ENCODE measurements at places on chromosomes 16 and 17. TPM values are rescaled to one million over a fixed set of nuclear protein-coding genes. Genes with fewer than 3 reads are reported as not detected.

The CCDC200 gene
- polyA plus RNA-seq = not detected

DNA sequence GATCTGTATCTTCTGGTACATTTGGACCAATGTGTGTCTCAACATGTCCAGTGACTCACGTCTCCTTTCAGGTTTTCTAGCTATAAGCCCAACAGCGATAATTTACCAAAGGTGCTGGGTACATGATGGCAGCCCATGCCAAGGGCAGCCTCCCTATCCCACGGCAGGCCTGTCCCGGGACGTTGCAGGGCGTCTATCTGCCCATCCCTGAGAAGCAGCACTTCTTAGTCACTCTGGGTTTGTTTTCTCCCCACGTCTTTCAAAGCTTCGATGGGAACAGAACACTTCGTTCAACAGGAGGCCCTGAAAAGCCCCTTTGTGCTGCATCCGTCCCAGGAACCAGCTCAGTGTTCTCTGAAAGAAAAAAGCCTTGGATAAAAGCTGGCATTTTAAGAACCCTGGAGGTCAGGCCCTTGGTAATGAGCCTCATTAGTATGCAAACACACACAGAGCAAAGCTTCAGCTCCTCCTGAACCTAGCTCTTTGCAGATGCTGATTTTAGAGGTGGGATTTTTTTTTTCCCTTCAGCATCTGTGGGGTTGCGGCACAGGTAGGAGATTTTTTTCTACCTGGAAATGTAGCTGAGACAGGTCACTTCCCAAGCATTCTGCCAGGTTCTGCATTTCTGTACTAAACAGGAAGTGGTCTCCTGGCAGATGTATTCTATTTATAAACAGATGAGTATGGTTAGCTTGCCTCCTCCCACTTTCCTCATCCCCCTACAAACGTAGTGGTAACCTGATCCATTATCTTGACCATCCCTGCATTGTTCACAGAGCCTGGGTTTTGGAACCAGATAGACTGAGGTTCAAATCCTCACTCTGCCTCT, 17.5 kb upstream of the MT4 start:
- no peak for DNase-seq

DNA sequence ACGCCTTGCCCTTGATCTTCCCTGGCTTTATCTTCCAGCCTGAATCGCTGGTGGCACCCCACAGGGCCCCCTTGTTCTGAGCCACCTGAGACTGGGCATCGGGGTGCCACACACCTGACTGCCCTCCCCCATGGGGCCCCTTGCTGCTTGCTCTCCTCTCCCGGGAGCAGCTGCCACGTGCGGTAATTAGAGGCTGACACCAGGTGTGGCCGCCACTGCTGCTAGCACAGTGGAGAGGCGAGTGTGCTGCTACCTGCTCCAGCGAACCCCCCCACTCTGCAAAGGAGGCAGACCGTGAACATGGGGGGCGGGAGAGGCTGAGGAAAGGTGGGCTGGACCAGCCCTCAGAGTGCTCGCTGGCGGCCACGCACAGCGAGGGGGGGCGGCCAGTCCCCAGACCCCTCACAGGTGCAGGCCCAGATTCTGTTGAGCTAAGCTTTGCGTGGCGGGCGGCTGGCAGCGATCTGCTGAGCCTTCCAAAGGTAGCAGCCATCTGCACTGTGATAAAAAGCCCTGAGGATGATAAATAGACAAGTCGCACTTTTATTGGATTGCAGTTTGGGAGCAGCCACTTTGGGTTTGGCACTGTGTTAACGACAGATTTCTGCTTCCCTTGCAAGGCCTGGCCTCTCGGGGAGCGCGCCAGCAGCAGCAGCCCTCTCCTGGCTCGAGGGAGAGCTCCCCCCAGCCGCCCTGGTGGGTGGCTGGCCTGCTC, 167.9 kb upstream of the GSE1 start:
- no peak for DNase-seq

GRCh38 chr17:28954886-28955285, 3.6 kb upstream of the PHF12 start:
- DNase-seq = no peak

GRCh38 chr17:73401911-73402310, 90.1 kb upstream of the CDC42EP4 start:
- no peak for DNase-seq

DNA sequence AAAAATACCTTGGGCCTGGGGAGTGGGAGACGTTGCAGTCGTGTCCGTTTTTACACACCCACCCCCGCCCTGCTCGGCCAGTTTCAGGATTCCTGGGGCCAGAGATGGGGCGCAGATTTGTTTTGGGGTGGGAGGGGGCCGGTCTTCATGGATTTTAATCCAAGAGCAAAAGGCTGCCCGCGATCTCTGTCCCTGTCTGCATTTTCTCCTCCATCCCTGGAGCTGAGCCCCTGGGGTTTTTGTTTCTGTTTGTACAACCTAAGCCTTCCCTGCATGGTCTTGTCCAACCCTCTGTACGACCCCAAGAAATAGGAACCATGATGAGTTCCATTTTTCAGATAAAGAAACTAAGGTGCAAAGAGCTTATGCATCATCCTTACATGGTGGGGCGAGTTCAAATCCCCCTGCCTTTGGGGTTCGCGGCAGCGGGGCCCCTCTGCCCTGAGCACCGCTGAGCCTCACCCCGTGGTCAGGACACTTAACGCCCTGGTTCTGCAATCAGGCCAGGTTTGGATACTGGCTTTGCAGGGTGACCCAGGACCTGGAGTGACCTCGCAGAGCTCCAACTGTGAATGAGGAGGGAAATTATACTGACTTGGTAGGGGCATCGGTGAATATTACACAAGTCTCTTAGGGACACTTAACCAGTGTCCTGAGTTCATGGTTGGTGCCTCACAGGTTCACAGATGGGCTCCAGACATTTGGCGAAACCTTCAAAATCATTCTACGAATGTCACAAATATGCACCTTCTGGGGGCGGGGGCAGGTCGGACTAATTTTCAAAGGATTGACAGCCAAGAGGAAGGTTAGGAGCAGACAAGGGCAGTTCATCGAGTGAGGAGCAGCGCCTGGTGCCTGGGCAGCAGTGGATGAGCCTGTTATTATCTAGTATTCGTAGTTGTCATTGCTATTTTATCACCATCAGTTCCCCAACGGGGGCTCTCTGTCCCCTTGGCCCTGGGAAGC, 4.1 kb upstream of the FOXF1 start:
- DNase-seq = no peak

DNA sequence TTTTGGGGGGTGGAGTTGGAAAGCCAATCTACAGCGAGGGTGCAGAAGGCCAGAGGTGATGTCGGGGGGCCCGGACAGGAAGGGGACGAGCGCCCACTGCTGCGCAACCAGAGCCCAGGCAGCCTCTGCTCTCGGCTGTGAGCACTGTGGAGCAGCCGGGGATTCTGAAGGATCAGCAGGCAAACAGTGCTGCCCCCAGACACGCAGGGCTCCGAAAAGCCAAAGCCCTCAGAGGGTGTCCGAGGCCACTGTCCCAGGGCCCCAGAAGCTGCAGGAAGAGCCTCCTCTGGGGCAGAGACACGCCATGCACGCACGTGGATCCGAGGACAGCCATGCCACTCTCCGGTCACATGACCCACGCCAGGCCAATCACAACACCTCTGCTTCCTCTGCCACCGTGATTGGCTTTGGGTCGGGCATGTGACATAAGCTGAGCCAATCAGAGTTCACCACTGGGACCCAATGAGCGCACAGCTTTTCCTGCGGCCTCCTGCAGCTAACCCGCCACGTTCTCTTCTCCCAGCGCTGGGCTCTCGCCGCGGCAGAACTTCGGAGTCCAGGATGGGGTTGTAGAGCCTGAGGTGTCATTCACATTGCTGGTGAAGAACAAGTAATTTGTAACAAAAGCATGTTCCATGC, 40.7 kb downstream of the ACTG1 start:
- DNase-seq = no peak

DNA sequence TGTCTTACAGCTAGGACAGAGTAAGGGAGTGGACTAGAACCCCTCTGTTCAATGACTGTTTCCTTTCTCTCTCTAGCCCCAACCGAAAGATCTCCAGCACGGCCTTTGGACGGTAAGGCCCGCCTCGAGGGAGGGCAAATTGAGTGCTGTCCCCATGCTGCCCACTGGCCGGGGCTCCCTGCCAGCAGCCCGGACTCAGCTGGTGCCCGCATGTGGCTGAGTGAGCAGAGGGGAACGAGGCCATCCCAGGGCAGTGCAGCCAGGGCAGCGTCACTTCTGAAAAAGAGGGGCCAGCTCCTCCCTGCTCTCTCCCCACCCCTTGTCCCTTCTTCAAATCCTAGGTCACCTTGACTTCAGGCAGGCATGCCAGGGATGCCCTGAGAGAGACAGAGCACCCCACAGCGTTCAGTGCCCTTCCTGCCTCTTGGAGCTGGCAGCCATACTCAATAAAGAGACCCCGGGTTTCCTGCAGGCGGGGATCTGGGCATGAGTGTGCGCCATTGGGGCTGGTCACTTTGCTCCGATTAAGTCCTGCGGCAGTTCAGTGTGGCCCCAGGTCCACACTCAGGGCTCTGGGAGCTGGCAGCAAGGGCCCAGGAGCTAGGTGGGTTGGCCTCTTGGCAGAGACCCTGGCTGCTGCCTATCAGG, 130.9 kb downstream of the RAB11FIP4 start:
- no peak for DNase-seq

- DNase-seq = peak; percentile 60
These were observed 1.3 kb upstream of the TMEM92 start for GRCh38 chr17:50272711-50273653.

DNA sequence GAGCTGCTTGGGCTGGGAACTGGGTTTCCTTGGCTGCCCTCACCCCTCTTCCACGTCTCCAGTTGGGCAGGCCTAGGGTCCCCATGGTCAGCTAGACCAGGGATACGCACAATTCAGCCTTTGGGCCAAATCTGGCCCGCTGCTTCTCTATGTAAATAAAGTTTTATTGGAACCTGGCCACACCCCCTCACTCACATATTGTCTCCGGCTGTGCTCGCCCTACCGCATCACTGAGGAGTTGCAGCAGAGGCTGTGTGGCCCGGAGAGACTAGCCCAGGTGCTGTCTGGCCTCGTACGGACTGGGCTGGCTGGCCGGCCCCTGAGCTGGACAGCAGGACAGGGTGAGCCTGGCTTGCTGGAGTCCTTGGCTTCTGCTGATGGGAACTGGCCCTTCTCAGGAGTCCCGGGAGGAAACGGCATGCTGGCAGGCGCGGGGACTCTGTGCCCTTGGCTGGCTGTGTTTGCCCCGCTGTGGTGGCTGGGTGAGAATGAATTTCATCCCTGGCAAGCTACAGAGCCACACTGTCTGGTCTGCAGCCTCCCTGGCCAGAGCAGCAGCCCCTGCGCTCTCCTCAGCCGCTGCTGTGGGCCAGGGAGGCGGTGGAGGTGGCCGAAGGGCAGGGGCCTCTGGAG, 82.0 kb downstream of the ENGASE start:
- no peak for DNase-seq

The UNC119 gene
- polyA plus RNA-seq = 16.2 TPM

DNA sequence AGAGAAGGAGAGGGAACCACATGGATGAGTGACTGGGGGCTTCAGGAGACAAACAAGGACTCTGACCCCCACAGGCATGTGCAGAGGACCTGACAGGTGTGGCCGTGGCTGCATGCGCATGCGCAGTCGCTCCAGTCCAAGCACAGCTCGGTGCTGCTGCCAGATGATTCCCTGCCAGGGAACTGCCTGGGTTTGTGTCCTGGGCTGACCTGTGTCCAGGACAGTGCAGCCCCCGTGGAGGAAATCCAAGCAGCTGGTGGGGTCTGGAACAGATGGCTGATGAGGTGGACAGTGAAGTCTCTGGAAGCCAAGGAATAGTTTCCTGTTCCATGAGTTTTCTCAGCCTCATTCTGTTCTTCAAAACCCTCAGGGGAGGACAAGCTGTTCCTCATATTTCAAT, 27.3 kb downstream of the LASP1 start:
- DNase-seq = peak; percentile 67

The ODAD4 gene
- 0.07 TPM for polyA plus RNA-seq

DNA sequence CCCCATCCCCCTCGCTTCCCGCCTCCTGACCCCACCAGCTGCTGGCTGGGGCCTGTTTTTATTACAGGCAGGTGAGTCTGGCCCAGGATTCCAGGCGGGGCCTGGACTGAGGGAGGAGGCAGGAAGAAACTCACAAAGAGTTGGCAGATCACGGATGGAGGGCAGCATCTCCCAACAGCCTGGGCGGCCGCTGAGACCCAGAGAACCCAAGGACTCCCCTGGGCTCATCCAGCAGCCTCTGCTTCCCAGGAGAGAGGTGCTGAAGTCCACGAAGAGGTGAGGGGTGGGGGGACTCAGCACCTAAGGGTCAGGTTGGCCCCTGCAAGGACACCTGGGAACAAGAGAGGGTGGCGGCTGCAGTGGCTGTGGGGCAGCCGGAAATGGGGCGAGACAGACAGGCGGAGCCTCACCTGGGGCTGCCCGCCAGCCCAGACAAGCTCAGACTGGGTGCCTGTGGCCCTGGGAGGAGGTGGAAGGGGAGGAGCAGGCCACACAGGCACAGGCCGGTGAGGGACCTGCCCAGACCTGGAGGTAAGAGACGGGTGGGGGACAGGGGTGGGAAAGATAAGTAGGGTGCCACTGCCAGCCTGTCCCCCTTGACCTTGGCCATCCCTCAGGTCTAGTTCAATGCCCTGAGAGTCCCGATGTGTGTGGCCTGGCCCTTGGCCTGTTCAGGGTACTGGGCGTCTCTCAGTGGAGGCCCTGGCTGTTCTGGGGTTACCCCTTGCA, 8.7 kb upstream of the ADGRG1 start:
- DNase-seq = no peak

- no peak for DNase-seq
These were observed 3.3 kb downstream of the SMIM22 start for GRCh38 chr16:4798456-4798855.

The PFAS gene
- 7.9 TPM for polyA plus RNA-seq

The KRT39 gene
- polyA plus RNA-seq = not detected

The CAPN15 gene
- 5.9 TPM for polyA plus RNA-seq
